Stimulated activated CD8-positive, alpha-beta memory T cell treated with anti-CD3 and anti-CD28 coated beads, Interleukin-2, amount 100 ng/mL, for 1 hour (primary cell): ENCODE measurements at places on chromosomes 5 and 9.

DNA sequence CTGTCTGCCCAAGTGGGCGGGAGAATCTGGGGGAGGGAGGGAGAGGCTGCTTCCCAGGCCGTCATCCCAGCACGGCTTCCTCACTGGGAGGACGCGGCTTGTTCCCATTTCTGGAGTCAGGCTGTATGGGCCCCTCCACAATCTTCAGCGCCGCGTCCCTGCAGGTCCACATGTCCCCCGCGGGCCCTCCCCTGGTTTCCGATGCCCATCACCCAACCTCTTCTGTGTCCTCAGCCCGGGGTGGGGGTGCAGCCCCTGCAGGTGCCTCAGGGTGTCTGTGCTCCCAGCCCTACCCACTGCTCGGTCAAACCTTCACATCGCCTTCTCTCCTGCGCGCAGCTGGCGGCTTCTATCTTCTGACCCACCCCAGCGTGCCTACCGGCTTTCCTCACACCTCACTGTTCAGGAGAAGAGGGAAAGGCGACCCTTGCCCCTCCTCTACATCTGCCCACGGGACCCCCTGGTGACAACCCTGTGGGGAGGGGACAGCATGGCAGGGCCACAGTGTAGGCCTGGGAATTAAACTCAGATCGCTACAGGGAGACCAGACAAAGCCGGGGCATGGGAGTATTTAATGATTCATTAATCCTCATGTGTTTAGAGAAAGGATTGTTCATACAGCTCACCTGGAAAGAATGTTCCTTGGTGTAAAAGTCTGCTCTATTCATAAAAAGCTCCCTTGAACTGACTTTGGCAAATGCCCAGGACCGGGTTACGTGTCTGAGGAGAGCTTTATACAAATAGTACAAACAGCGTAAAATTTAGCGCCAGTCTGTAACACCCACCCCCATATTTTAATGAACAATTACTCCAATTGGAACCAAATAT is 145.1 kb downstream of the IRX1 start:
- no peak for DNase-seq

DNA sequence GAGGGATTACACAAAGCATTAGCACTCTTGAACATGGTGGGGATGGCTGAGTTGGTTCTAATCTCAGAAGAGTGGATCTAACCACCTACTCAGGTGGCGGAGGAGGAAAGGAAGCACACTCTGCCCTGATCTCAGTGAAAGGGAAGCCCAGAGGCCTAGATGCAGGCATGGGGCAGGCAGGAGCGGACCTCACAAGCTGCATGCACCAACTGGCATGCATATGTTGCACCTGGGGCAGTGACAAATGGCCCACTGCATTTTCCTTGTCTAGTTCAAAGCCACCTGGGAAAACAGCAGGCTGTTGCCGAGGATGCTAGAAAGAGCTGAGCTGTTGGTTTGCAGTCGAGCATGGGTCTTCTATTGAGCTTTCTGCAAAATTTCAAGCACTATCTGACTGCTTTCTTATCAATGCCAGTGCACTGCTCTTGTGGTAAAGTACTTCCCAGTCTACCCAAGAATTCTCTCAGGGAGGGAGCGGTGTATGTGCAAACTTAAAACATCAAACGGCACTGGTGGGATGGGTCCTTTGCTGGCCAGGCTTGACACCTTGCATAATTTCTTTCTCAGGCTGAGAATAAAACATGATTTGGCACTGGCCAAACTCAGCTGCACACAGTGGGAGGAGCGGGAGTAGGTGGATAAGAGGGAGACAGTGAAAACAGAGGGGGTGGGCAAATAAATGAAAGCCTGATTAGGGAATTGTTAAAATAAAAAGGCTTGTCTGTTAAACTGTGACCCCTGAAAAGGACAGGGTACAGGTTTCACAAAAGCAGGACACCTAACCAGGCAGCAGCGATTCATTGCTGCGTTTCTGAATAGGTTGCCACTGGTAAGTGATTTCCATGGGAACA is 108.9 kb downstream of the MARCHF3 start:
- no peak for DNase-seq

- no peak for DNase-seq
Observed at GRCh38 chr5:105773241-105773640, 1897.5 kb downstream of the EFNA5 start.

- DNase-seq: no peak
Observed at GRCh38 chr5:123720955-123721354, 209.0 kb downstream of the CSNK1G3 start.

- no peak for DNase-seq
Observed at GRCh38 chr5:170300361-170301013, 2.9 kb upstream of the LCP2 start.

- DNase-seq: no peak
Observed at GRCh38 chr5:113343343-113343742, 91.4 kb downstream of the TSSK1B start.

GRCh38 chr9:71115448-71115975 is 5.9 kb downstream of the TRPM3 start:
- no peak for DNase-seq

DNA sequence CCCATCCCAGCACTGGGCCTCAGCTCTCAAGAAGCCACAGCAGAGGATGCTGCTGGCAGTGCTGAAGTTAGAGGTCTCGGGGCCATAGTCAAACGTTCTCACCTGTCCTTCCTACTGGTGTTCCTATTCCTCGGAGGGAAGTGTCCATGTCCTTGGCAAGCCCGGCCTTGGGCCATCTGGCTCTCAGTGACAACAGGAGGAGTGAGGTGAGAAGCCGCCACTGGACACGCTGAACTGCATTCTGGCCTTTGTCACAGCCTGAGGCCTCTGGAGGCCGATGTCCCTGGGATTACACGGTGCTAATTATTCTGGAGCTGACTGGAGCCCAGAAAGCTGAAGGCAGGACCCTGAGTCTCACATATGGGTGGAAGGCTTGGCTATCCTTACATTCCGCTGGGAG is 92.5 kb downstream of the OLFM1 start:
- no peak for DNase-seq

DNA sequence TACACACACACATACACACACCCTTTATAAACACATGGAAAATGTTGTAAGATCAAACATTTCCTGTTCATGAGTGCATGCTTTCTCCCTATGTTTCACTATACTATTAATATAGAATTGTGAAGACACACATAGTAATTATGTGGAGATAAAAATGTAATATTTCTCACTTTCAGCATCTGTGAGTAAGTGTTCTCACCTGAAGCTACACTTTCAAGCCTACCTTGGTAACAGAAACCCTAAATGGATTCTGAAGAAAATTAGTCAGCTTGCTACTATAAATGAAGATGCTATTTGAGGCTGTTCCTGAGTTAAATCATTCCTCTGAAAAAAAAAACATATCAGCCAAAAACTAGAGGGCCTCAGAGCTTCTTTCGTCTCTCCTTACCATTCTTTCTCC is 81.1 kb upstream of the GNA14 start:
- no peak for DNase-seq

DNA sequence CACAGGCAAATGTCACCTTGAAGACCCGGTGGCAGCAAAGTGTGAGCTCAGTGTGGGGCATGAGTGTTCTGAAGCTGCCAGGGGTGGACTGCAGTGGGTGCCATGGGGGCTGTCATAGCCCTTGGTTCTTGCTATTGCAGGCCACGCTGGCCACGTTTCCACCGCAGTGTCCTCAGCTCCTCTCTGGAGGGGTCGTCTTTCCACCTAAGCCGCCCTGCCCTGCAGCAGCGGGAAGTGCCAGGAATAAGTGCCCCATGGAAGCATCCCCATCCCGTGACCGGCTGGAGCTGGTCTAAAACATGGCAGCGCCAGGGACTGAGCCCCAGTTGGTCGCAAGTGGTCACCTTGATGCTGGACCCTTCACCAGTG is 6.9 kb downstream of the OBP2B start:
- no peak for DNase-seq

DNA sequence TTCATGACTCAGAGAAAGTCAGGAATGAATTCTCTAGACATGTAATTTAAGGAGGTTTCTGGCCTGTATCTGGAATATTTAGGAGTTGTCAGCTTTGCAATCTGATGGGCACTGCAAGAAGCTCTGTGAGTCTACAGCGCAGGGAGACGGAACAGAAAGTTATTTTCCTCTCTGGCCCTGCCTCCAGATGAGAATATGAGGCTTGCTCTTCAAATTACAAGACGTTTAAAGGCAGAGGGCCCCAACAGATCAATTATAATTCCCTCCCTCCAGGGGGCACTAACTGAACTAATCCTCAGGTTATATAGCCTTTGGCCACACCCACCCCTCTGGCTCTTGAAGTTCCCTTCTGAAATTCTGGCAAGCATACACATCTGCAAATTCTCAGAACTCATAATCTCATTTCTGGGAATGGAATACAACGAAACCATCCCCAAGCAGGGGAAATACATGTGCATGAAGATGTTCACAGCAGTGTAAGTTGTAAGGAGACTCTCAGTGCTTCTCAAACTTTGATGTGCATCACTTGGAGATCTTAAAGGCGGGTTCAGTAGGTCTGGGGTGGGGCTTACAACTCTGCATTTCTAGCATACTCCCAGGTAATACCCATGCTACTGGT is 307.6 kb downstream of the CWC27 start:
- peak; percentile 25 for DNase-seq

- no peak for DNase-seq
Observed at GRCh38 chr9:89380437-89381307, 62.4 kb downstream of the SECISBP2 start.

- no peak for DNase-seq
Observed at GRCh38 chr5:130136300-130136699, 232.0 kb downstream of the CHSY3 start.

DNA sequence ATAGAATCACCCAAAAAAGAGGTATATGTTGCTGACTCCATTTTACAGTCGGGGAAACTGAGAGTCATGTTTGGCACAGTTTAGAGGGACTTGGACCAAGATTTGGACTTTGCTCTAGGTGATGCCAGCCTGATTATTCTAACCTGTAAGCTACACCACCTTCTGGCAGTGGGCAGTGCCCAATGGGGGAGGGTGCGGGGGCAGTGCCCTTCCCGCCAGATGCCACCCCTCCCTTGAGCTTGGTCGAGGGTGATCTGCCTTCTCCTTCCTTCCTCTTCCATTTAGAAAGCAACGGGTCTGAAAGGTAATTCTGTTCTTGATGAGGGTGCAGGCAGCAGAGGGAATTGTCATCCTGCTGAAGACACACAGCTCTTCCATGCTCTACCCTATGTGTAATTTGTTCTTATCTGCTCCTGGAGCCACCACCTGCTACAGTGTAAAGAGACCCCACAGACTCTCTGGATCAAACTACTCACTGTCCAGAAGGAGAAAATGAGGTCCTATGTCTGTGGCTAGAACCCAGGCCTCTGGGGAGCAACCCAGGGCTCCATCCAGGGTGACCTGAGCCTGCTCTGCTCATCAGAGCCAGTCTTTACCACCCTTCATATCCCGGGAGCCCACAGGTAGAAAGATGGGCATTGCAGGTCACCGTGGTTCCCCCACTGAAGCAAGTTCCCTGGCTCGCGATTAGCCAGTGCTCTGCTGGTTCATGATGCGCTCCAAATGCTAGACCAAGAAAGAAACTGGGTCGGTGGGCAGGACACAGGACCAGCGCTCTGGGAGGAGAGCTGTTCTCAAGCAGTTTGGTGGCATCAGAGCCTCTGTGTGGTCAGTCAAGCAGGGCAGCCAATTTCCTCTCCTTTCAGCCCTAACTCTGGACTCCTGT is 156.2 kb downstream of the RGS3 start:
- no peak for DNase-seq

GRCh38 chr9:22237497-22238363 is 208.9 kb upstream of the DMRTA1 start:
- DNase-seq: no peak

- DNase-seq: no peak
Observed at GRCh38 chr5:131633830-131634229, 1.2 kb downstream of the RAPGEF6 start.

DNA sequence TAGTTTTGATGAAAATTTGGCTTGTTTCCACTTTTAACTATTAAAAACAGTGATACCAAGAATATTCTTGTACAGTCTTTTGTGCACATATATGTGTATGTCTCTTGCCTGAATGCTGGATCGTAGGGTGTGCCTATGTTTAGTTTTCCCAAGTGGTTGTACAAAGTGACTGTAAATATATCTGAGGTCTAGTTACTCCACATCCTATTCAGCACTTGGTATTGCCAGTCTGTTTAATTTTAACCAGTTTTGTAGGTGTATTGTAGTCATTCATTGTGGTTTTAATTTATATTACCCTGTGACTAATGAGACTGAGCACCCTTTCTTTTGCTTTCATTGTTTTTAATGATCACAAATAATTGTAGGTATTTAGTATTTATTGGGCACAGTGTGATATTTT is 17.8 kb downstream of the RCL1 start:
- DNase-seq: no peak

DNA sequence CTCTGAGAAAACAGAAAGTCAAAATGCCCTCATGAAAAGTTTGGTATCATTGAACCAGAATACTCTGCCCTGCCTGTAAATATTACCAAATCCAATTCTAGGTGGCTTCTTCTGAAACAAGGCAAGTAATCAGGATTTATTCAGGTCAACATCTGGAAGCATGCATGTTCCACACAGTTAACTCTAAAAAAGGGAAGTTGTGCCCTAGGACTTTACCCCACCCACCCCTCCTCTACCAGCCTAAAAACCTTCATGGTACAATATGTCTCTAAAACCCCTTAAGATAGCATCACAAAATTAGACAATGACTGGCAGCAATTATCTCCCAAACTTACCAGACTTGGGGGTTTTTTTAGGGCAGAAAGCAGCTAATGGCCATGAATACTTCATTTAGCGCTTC is 414.8 kb upstream of the SLC30A5 start:
- no peak for DNase-seq

GRCh38 chr9:131296906-131297500 is 7.5 kb downstream of the PLPP7 start:
- no peak for DNase-seq

DNA sequence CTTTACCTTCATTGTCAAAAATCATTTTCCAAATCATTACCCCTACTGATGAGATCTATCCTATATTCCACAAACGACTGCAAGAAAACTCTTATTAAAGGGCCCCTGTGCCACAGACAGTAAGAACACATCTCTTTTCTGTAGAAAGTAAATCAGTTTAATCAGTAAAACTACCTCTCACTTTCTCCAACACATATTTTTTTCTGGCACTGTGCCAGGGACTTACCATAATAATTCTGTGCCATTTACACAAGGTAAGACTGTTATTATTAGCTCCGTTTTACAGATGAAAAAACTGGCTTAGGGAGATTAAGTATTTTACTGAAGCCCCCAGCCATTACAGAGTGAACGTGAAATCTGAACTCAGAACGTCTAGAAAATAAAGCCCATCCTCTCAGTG is 587.0 kb upstream of the COX7C start:
- no peak for DNase-seq

- no peak for DNase-seq
Observed at GRCh38 chr9:14616188-14616982, 76.8 kb downstream of the ZDHHC21 start.

DNA sequence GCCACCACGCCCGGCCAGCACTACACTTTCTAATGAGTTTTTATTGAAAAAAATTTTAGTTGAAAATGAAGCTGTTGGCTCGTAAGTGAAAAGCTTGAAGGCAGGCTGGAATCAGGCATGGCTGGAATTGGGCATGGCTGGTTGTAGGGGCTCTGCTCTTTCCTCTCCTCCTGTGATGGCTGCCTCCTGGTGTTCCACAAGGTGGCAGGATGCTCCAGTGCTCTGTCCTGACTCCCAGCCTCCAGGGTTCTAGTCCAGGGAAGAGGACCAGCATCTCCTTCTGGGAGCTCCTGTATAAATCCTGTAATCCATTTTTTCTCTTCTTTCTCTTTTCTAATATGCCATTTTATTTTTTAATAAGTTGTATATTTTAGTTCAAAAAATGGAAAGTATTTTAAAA is 57.2 kb upstream of the DHFR start:
- no peak for DNase-seq
